ENCODE measurements at places on chromosomes 11 and 22.

- no peak overlapping the region for H3K27ac ChIP-seq
- H3K27me3 ChIP-seq, result no peaks in the 10 kb centered on the region
- no peaks in the 10 kb centered on the region for H3K36me3 ChIP-seq
- H3K4me3 ChIP-seq, result no peak overlapping the region
Observed at GRCh38 chr11:122309262-122309925, 193.4 kb upstream of the BLID start.

DNA sequence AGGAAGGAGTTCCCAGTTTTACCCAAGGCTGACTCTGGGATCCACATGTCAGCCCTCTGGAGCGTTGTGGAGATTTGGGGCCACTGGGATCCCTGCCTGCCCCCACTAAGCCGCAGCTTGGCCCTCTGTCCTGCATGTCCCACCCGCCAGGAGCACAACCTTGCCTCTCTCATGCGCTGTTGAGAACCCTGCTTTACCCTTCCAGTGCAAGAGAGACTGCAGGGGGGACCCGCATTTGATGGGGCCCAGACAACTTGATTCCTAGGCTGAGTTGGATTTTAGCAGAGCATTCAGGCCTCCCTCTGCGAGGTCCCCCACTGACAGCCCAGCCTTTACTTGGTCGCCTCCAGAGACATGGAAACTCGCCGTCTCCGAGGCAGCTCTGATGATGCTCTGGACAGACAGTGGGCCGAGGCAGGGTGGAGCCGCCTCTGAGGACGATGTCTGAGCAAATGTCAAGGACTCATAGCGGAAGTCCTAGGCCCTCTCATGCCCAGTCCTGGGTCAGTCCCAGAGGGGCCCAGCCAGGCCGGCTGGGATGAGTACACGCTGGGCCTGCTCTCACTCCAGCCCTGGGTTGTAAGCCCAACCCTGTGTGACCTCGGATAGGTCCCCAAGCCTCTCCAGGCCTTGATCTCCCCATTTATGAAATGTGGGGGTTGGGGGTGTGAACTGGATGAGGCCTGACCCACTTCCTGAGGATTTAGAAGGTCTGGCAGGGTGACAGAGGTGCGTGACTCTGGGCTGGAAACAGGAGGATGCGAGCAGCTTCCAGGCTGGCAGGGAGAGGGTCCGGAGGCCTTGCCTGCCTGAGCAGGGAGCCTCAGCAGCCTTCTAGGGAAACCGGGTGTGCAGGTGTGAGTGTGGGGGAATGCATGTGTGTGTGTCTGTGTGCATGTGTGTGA is 630 bp downstream of the CD5 start:
- H3K27ac ChIP-seq, result no peak overlapping the region
- no peak overlapping the region for H3K4me3 ChIP-seq
- no peak for DNase-seq
- H3K36me3 ChIP-seq, result no peaks in the 10 kb centered on the region
- H3K27me3 ChIP-seq, result no peaks in the 10 kb centered on the region

DNA sequence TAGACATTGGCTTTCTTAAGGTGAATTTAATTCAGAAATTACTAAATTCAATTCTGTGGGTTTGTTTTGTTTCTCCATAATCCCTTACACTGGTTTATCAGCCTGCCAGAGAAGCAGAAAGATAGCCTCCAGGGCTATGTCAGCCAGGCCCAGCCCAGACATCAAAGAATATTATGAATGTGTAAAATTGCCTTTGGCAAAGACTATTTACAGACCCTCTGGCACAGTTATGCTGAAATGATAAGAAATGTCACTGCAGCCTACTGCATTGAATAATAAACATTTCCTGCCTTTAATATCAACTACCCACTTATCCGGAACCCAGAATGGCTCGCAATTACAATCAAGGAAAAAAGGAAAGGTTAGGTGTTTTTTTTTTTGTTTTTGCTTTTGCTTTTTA is 562.5 kb upstream of the LRRC4C start:
- no peaks in the 10 kb centered on the region for H3K27me3 ChIP-seq
- no peak overlapping the region for H3K4me3 ChIP-seq
- no peak for DNase-seq

GRCh38 chr11:10937385-10937771 is 79.5 kb upstream of the ZBED5 start:
- no peak overlapping the region for H3K27ac ChIP-seq
- no peak for DNase-seq
- H3K4me3 ChIP-seq, result no peak overlapping the region
- no peaks in the 10 kb centered on the region for H3K27me3 ChIP-seq
